ENCODE measurements at places on chromosomes 6 and 20.

DNA sequence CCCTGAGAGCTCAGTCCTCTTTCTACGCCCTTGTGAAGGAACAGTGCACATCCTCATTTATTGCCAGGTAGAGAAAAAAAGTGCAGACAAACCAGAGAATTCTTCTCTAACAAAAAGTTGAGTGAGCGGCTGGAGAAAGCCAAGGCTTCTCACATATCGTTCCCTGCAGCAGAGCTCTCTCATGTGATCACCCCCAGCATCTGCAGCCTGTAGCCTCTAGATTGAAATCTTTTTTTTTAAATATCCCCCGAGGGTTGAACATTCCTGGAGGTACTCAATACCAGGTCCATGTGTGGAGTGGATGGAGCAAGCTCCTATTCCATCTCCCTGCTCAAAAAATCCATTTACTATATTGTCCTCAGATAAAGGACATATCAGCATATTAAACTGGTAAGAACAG, 22.9 kb upstream of the ZNF133 start:
- no peak for DNase-seq

DNA sequence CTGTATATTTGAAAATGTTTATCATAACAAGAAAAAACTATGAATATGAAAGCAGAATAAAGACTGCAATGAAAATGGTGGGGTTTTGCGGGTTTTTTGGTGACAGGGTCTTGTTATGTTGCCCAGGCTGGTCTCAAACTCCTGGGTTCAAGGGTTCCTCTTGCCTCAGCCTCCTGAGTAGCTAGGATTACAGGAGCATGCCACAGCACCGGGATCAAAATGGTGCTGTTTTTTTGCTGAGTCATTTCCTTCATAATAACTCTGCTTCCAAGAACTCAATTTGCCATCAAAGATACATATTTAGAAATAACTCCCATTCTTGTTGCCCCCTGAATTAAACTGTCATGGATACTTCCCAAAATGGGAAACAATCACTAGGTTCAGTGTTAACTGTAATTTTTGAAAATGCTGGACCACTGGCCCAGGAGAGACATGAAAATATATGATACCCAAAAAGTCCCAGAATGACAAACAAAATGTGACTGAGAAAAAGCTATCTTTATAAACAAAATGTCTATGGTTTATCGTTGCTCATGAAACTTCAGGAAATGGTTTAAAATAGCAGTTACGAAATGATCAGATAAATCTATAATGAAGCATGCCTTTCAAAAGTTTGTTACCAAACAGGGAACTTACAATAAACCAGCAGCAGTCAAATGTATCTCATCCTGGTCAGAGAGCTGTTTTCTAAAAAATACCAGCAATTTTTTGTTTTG, 32.2 kb downstream of the ILRUN start:
- no peak for DNase-seq

- no peak for DNase-seq
These were observed 142.9 kb downstream of the TFAP2B start for GRCh38 chr6:50961611-50962010.

DNA sequence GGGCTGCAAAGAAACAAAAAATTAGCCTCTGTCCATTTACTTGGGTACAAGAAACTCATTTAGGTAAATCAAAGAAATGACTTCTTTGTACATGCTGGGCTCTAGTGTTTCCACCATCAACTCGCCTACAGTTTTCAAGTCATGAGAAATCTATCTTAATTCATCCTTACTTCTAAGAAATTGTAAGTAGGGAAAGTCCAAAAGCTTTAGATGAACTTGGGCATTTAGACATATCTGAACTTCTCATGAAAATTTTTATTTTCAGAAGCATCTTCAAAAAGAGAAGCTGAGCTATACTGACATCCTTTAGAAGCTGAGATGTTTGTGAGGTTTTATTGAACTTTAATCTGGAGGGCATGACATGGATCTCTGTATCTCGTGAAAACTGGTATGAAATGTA, 117.3 kb downstream of the MYB start:
- no peak for DNase-seq

- no peak for DNase-seq
These were observed 384.5 kb downstream of the SMOC2 start for GRCh38 chr6:168825226-168826077.

GRCh38 chr6:155333414-155333813, 19.1 kb upstream of the TFB1M start:
- DNase-seq = no peak

- no peak for DNase-seq
These were observed 6.1 kb downstream of the SIRPG start for GRCh38 chr20:1651268-1652058.

DNA sequence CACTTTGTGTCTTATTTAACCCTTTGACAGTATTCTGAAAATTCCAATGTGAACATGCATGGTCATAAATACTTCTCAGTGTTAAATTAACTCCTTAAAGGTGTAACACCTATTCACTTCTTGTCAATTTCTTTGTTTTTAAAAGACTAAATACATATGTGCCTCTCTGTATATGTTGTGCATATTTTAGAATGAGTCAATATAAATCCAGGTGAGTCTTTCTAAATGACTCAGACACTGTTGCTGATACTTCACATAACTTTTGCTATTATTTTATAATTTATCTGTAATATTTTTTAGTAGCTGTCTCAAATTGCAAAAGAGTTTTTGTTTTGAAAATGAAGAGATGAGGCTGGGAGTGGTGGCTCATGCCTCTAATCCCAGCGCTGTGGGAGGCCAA, 36.0 kb downstream of the TIAM2 start:
- DNase-seq = no peak

DNA sequence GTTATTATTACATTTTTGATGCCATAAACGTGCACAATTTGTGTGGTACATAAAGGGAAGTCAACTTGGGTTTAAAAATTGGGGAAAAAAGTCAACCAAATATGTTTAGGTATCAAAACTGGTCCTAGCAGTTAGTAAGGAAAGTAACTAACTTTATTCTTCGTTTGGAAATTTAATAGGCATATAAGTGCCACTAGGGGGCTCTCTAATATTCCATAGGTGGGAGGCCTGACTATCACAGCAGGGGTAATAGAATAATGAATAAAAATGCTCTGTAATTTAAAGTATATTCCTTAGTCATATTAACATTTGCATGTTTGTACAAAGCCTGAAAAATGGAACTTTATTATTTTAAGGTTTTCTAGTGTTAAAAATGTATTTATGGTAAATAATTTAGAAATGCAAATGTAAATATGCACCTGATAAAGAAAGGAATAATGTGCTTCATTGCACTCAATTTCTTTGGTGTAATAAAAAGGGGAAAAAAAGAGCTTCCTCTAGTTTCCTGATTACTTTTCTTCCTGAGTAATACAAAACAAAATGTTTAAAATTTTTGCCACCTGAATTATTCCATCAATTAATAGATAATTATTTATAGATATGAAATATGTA, 125.7 kb upstream of the HDAC2 start:
- peak; percentile 42 for DNase-seq

GRCh38 chr6:37827603-37828265, 8.2 kb downstream of the ZFAND3 start:
- no peak for DNase-seq

DNA sequence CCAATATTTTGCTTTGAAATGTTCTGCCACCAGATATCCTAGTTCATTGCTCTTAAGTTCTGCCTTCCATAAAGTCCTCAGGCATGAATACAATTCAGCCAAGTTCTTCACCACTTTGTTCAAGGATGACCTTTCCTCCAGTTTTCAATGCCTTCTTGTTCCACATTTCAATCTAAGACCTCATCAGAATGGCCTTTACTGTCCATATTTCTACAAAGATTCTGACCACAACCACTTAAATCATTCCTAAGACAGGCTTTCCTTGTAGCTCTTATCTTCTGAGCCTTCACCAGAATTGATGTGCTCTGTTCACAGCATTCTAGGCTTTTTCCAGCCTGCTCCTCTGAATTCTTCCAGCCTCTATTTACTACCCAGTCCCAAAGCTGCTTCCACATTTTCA, 319.0 kb downstream of the HACE1 start:
- DNase-seq = peak; percentile 16

DNA sequence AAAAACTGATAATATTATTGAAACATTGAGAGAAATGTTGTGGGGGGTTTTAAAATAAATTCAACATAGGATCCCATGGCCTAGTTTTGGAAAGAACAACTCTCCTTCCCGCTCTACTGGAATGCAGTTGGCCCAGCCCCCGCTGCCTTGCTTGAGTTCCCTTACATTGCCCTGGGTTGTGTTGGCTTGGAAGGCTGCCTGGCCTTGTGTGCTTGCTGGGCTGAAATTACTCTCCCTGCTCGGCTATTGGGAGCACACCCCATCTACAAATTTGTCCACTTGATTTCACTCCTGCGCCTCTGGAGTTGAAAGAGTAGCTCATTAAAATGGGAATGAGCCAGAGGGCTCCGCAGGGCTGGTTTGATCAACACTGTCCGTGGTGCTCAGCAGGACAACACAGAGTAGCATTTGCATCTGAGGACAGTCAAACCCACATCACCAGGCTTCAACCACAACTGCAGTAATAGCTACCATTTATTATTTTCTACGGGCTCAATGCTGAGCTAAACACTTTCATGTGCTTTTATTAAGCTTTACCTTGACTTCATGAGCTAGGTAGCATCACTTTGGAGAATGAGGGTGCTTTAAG, 35.2 kb downstream of the DOK5 start:
- DNase-seq = no peak

- DNase-seq = no peak
These were observed 455.9 kb upstream of the MARCKS start for GRCh38 chr6:113401231-113401630.

DNA sequence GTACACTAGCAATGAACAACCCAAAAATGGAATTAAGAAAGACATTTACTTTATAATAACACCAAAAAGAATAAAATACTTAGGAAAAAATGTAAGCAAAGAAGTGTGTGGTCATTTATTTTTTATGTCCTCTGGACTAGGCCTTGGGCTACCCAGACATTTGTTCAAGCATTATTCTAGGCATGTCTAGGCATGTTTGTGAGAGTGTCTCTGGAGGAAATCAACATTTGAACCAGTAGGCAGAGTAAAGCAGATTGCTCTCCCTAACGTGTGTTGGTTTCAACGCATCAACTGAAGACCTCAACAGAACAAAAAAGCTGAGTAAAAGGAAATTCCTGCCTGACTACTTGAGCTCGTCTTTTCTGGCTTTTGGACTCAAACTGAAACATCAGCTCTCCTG, 84.5 kb downstream of the ANKEF1 start:
- DNase-seq = no peak

- no peak for DNase-seq
These were observed 4.2 kb downstream of the KCNB1 start for GRCh38 chr20:49478266-49478665.

DNA sequence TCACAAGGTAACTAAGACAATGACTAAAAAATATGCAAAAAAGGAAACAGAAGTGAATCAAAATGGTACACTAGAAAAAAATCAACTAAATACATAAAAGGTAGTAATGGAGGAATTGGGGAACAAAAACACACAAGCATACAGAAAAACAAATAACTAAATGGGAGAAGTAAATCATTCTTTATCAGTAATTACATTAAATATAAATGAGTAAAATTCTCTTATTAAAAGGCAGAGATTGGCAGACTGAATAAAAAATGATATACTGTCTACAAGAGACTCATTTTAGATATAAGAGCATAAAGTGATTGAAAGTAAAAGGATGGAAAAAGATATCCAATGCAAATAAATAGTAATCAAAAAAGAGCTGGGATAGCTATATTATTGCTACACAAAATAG, 39.4 kb upstream of the VEGFA start:
- DNase-seq = no peak

GRCh38 chr6:129257196-129257595, 374.3 kb downstream of the LAMA2 start:
- DNase-seq = no peak

GRCh38 chr20:18011951-18012645, 43.3 kb downstream of the MGME1 start:
- no peak for DNase-seq

GRCh38 chr6:25302677-25303128, 23.5 kb downstream of the CARMIL1 start:
- DNase-seq = peak; percentile 81

GRCh38 chr6:86558318-86558717, 379.0 kb upstream of the HTR1E start:
- no peak for DNase-seq

GRCh38 chr6:84137051-84137375, 90.4 kb downstream of the CEP162 start:
- DNase-seq = no peak

DNA sequence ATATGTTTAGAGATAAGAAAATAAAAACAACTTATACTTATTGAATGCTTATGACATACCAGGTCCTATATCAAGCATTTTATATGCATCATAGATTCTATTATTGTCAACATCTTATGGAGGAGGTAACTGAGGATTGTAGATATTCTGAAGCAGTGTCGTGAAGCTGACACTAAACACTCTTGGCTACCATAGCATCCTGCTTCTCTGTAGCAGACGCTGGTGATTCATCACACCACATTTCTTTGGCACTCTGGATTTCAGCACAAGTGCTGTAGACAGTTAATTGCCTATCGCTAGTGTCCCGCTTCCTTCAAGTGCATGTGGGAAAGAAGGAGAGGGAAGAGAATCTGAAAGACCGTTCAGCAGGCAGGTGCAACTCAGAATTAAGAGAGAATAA, 317.1 kb downstream of the PLCB1 start:
- peak; percentile 27 for DNase-seq

- DNase-seq = peak; percentile 52
These were observed 30.8 kb upstream of the PPP1R3G start for GRCh38 chr6:5054245-5054873.

- DNase-seq = no peak
These were observed 15.8 kb downstream of the MPC1 start for GRCh38 chr6:166366921-166367320.

DNA sequence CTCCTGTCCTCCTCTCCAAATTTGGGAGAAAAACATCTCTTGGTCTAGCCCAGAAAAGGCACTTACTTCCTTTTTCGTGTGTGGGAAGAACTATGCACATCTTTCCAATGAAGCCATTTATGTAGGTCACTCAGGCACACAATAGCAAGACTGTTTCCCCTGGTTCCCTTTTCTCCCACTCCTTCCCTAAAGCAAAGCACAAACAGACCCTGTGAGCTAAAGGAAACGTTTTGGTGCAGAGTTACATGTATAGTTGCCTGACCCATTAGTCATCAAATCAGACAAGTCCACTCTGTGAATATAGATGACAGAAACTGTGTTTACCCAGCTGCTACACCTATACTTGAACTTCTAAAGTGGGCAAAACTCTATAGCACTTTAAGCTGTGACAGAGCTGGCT, 474.6 kb downstream of the COL12A1 start:
- peak; percentile 5 for DNase-seq

DNA sequence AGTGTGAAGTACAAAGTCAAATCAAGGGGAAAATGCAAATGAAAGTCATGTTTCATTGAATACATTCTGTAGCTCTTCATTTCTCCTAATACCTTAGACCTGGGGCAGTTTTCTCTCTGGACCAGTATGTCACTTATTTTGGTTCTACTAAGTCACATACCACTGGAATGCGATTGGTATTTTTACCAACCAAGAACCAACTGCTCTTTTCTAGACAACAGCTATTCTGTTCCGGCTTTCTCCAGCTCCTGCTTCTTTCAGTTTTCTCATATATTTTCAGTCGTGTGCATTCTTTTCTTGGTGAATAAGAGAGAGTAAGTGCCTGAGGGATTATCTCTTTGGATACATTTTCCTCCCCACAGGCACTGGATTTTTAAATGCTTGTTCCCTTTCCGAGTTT, 39.2 kb upstream of the SPACA1 start:
- no peak for DNase-seq

- DNase-seq = no peak
These were observed 22.7 kb downstream of the HIVEP1 start for GRCh38 chr6:12034837-12035236.

GRCh38 chr6:82893889-82894652, 171.6 kb downstream of the UBE3D start:
- DNase-seq = no peak

- peak; percentile 44 for DNase-seq
These were observed 23.8 kb upstream of the POLR1H start for GRCh38 chr6:30037182-30037788.

Measured in AG20443 (cell line).